Dermis microvascular lymphatic vessel endothelial cell (primary cell): ENCODE measurements at places on chromosomes 3 and 15.
A peak's percentile ranks its signal among the peaks of the same experiment; 100 is the strongest.

DNA sequence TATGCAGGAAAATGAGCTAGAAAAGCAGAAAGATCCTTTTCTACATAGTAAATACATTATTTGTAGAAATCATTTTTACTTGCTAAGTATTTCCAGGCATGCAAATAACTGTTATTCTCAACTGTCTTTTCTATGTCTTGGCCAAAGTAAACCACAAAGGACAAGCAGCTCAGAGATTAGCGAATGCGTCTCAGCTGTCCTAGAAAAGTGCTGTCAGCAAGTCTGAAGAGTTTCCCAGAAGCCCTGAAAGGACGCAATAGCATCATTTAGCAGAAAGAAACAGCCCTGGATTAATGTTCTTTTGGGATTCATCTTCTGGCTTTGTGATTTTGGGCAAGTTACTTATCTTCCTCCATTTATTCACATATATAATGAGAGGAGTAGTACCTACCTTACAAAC, 100.3 kb downstream of the ZIC1 start:
- no peak for DNase-seq

DNA sequence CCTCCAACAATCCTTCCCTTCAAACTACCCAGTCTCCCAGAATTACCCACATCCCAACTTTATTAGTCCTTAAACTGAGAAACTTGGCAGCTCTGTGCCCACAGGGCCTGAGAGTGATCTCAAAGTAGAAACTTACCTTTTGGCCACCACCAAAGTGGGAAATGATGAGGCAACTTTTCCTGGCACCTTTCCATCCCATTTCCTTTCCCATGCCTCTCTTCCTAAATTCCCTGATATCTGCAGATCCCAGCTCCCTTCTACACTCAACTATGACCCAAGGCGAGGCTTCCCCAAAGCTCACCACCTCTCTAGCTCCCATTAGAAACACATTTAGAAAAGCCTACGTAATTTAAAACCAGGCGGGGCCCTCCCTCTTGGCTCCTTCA, 271.9 kb downstream of the FOXP1 start:
- peak; percentile 99 for DNase-seq

GRCh38 chr15:49589030-49589429, 31.6 kb downstream of the FAM227B start:
- DNase-seq: no peak

- DNase-seq: no peak
Observed at GRCh38 chr15:80404761-80405553, 775 bp downstream of the ARNT2 start.

- no peak for DNase-seq
Observed at GRCh38 chr15:87829332-87830050, 427.0 kb downstream of the NTRK3 start.

GRCh38 chr15:58541410-58542087, 109.8 kb downstream of the LIPC start:
- no peak for DNase-seq

GRCh38 chr15:52698514-52698913, 19.3 kb upstream of the ATOSA start:
- DNase-seq: no peak

- DNase-seq: no peak
Observed at GRCh38 chr15:67605871-67606270, 63.4 kb downstream of the MAP2K5 start.

DNA sequence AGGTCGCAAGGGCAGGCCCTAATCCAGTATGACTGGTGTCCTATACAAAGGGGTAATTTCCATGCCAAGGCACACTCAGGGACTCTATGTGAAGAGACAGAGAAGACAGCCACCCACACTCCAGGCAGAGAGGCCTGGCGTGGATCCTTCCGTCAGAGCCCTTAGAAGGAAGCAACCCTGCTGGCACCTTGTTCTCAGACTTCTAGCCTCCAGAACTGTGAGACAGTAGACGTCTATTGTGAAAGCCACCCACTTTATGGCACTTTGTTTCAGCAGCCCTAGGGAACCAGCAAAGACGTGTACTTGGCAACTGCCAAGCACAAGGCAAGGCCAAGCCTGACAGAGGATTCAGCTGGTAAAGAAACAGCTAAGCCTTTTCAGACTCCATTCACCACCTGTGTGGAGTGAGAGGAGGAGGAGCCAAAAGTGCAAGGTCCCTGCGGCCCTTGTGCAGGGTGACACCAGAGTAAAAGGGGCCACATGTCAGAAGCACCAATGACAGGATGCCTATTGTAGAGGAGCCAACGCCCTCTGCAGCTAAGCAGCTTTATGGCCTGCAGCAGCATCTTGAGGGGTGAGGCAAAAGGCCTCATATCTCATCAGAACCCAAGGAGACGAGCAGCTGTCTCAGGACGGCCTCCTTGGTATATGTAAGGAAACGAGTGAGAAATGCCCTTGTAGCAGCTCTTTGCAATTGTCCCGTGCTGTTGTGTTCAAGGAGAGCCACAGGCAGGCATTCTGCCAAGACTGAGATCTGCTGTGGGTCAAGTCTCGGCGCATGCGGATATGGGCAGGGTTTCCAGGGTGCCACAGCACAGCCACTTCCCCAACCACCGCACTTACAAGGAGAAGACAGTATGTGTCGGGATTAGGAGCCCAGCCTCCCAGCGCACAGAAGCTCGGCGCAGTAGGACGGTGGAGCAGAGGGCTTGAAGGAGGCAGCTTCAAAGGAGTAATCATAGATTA, 121.5 kb upstream of the LIPC start:
- DNase-seq: no peak
